A549 treated with GW870086 at 1 μM for 4 hours (cell line): ENCODE measurements at places on chromosomes 11 and 22. TPM values are rescaled to one million over a fixed set of nuclear protein-coding genes. Genes with fewer than 3 reads are reported as not detected.

Gene MMP10
- total RNA-seq = 0.53 to 2.1 TPM (median 0.98 TPM) in 5 replicates

Gene CD6
- 0.06 to 0.11 TPM (median 0.10 TPM) in 3 of 5 replicates, not detected in the others for total RNA-seq

Gene P4HA3
- 40.7 to 60.7 TPM (median 52.7 TPM) in 5 replicates for total RNA-seq

Gene MAJIN
- total RNA-seq = not detected in 5 replicates

Gene FXYD6
- 0.16 to 0.36 TPM (median 0.30 TPM) in 4 of 5 replicates, not detected in the other for total RNA-seq

Gene CAPN1
- total RNA-seq = 94.0 to 119 TPM (median 113 TPM) in 5 replicates

Gene COMT
- 121 to 166 TPM (median 154 TPM) in 5 replicates for total RNA-seq

Gene ARCN1
- total RNA-seq = 84.4 to 96.1 TPM (median 94.7 TPM) in 5 replicates

Gene YDJC
- 39.9 to 56.8 TPM (median 53.7 TPM) in 5 replicates for total RNA-seq

Gene SCGB1A1
- total RNA-seq = 0.40 TPM in 1 of 5 replicates, not detected in the others

Gene PTPN5
- total RNA-seq = 0.17 TPM in 1 of 5 replicates, not detected in the others

Gene KLHL35
- 0.71 to 1.5 TPM (median 1.0 TPM) in 5 replicates for total RNA-seq

Gene NOL12
- 25.7 to 27.6 TPM (median 26.2 TPM) in 5 replicates for total RNA-seq

Gene CCDC89
- total RNA-seq = not detected in 5 replicates

Gene CBX6
- total RNA-seq = 25.0 to 30.9 TPM (median 27.3 TPM) in 5 replicates

Gene DNAJB7
- not detected in 5 replicates for total RNA-seq

Gene P2RX6
- total RNA-seq = 0.58 to 1.2 TPM (median 0.79 TPM) in 5 replicates

Gene INTS4
- total RNA-seq = 18.5 to 21.7 TPM (median 19.1 TPM) in 5 replicates

Gene BSX
- not detected in 5 replicates for total RNA-seq

Gene HOATZ
- not detected in 5 replicates for total RNA-seq

Gene MRGPRE
- total RNA-seq = 0.14 to 0.17 TPM in 2 of 5 replicates, not detected in the others

Gene SHISA8
- 0.21 to 0.40 TPM (median 0.27 TPM) in 4 of 5 replicates, not detected in the other for total RNA-seq

Gene CRYBB3
- total RNA-seq = 0.19 TPM in 1 of 5 replicates, not detected in the others

Gene SPON1
- total RNA-seq = not detected in 5 replicates

Gene P2RX3
- total RNA-seq = 0.08 to 0.17 TPM (median 0.11 TPM) in 4 of 5 replicates, not detected in the other

Gene VSTM5
- total RNA-seq = 0.05 TPM in 1 of 5 replicates, not detected in the others

Gene TMX2
- total RNA-seq = 147 to 161 TPM (median 155 TPM) in 5 replicates

Gene LGR4
- 32.1 to 50.3 TPM (median 44.6 TPM) in 5 replicates for total RNA-seq

Gene NPAT
- total RNA-seq = 3.3 to 6.1 TPM (median 4.4 TPM) in 5 replicates

Gene NTM
- not detected in 5 replicates for total RNA-seq
